ENCODE measurements at places on chromosomes 4 and X. TPM values are rescaled to one million over a fixed set of nuclear protein-coding genes. Genes with fewer than 3 reads are reported as not detected.

Gene KDR
- polyA plus RNA-seq = not detected

Gene DNASE1L1
- 19.1 TPM for polyA plus RNA-seq

DNA sequence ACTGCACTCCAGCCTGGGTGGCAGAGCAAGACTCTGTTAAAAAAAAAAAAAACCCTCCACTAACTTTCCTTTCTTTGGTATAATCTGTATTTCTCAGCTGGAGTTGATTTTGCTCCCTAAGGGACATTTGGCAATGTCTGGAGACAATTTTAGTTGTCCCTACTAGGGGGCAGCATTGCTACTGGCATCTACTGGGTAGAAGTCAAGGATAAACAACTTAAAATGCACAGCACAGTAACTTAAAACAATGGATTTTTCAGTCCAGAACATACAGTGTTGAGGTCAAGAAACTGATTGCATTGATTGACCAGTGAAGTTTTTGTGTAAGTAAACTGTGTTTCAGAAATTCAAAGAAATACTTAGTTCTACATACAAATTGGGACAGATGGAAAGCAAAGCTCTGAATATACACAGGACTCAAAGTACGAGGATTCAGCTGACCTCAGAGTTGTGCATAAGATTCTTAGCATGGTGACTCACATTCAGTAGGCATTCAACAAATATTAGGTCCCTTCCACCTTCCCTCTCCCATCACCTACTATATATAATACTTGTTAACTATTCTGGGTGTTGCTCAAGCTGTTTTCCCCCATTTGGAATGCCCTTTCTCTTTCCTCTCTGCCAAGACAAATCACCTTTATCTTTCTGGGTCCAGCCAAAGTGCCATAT is 8.8 kb downstream of the DDX53 start:
- H3K27ac ChIP-seq = no peak overlapping the region
- no peaks in the 10 kb centered on the region for H3K4me1 ChIP-seq
- H3K27me3 ChIP-seq = no peaks in the 10 kb centered on the region

- H3K4me3 ChIP-seq = no peak overlapping the region
- no peaks in the 10 kb centered on the region for H3K36me3 ChIP-seq
- no peak for DNase-seq
- no peaks in the 10 kb centered on the region for H3K27me3 ChIP-seq
- no peaks in the 10 kb centered on the region for H3K4me1 ChIP-seq
- no peak overlapping the region for H3K27ac ChIP-seq
Measured at GRCh38 chr4:159298502-159298901, 195.6 kb downstream of the RAPGEF2 start.

GRCh38 chr4:24971192-24971591 is 58.4 kb upstream of the CCDC149 start:
- no peaks in the 10 kb centered on the region for H3K36me3 ChIP-seq
- H3K4me3 ChIP-seq = no peak overlapping the region
- no peak overlapping the region for H3K27ac ChIP-seq
- no peaks in the 10 kb centered on the region for H3K4me1 ChIP-seq
- H3K27me3 ChIP-seq = no peaks in the 10 kb centered on the region

Gene EFHC2
- polyA plus RNA-seq = 3.5 TPM

Gene ZNF732
- polyA plus RNA-seq = not detected

Gene SOX3
- polyA plus RNA-seq = not detected

DNA sequence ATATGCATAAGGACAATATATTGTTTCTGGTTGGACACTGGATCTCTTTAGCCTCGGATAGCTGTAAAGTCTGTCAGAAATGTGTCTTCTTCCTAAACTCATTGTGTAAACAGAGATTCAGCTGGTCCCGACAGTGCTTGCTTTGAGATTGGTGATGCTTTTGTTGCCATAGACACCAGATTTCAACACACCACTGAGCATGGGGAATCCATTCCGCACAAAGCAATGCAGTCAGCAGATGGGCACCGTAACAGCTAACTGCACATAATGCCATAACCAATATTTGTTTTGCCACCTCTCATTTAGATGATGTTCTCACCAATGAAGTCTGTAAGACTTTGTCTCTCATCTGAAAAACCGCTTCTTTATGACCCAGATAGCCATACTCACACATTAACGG is 33.3 kb upstream of the FAM47C start:
- H3K4me1 ChIP-seq = no peaks in the 10 kb centered on the region
- no peak for DNase-seq
- no peaks in the 10 kb centered on the region for H3K27me3 ChIP-seq
- no peaks in the 10 kb centered on the region for H3K36me3 ChIP-seq
- no peak overlapping the region for H3K4me3 ChIP-seq

GRCh38 chr4:145295547-145295946 is 115.2 kb upstream of the OTUD4 start:
- DNase-seq = no peak
- H3K27me3 ChIP-seq = no peaks in the 10 kb centered on the region
- no peak overlapping the region for H3K27ac ChIP-seq
- H3K4me1 ChIP-seq = peaks cover 11% of the 10 kb centered on the region
- no peak overlapping the region for H3K4me3 ChIP-seq

Gene RNF128
- polyA plus RNA-seq = not detected

DNA sequence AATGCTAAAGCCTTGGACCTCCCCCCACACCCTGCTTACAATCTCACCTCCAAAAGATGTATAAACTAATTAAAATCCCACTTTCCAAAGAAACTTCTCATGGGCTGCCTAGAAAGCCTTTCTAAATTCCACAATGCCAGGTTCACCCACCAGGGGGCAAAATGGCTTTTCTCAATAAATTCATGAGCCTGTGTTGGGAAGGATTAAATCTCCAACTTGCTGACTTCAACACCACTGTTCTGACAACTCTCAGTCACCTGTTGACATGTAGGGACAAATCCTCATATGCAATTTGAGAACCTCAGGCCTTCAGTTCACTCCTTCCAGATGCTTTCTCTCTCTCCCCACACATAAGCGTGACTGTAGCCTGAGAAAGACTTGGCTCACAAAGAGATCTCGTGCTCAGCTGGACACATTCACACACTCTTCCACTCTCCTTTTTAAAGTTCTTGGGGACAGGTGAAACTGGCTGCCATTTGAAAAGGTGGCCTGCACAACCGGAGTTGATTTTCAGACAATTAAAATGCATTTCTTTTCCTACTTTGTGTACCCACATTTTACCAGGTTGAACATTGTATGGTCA is 88.6 kb upstream of the PRPS2 start:
- DNase-seq = no peak
- H3K27ac ChIP-seq = no peak overlapping the region
- no peaks in the 10 kb centered on the region for H3K4me1 ChIP-seq
- no peaks in the 10 kb centered on the region for H3K36me3 ChIP-seq

DNA sequence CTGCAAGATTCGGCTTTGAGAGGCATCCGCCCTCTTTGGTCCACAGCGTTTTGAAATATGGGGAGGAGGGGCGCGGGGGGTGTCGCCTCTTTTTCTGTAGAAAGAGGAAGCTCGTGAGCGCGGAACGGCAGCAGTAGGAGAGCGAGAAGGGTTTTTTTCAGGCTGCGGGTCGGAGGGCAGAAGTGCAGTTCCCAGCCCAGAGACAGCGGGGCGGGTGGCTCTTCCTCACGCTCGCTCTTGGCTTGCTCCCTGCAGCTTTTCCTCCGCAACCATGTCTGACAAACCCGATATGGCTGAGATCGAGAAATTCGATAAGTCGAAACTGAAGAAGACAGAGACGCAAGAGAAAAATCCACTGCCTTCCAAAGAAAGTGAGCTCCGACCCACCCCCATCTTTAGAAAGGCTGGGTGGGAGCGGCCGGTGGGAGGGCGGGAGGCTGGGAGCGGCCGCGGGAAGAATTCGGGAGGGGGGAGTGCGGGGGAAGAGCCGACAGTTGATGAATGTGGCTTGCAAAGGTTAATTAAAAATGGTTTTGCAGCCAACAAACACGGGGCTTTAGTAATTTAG is 1.2 kb downstream of the TMSB4X start:
- peaks cover 22% of the 10 kb centered on the region for H3K36me3 ChIP-seq
- H3K27ac ChIP-seq = peak overlapping the region; percentile 96
- no peaks in the 10 kb centered on the region for H3K27me3 ChIP-seq
- H3K4me3 ChIP-seq = peak overlapping the region; percentile 97
- H3K4me1 ChIP-seq = peaks cover 26% of the 10 kb centered on the region
- DNase-seq = peak; percentile 59
